OCI-M1 (cell line): ENCODE measurements at places on chromosomes 12 and 14.

DNA sequence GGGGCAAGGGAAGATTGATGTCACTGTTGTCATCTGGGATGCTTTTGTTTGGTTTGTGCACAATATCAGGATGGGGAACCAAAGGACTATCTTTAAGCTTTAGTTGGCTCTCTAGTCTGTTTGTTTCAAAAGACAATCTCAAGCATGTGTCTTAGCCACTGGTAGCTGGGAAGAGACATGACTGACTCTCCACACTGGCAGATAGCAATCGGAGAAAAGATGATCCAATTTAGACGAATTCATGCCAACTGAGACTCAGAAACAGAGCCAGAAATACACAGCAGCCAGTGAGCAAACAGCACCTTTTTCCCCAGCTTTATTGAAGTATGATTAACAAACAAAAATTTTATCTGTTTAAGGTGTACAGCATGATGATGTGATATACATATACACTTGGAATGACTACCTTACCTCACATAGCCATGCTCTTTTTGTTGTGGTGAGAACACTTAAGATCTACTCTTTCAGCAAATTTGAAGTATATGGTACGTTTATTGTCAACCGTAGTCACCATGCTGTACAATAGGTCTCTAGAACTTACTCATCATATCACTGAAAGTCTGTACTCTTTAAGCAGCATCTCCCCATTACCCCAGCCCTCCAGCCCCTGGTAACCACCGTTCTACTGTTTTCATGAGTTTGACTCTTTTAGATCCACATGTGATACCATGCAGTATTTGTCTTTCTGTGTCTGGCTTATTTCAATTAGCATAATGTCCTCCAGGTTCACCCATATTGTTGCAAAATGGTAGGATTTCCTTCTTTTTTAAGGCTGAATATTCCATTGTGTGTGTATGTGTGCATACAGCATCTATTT is 50.6 kb downstream of the DUSP16 start:
- DNase-seq: no peak

GRCh38 chr14:64187331-64187730 is 106.8 kb downstream of the ESR2 start:
- no peak for DNase-seq

- DNase-seq: no peak
Measured at GRCh38 chr12:56683-57346, 9.8 kb upstream of the IQSEC3 start.

- DNase-seq: peak; percentile 31
Measured at GRCh38 chr14:94485944-94486841, 10.2 kb upstream of the SERPINA9 start.

DNA sequence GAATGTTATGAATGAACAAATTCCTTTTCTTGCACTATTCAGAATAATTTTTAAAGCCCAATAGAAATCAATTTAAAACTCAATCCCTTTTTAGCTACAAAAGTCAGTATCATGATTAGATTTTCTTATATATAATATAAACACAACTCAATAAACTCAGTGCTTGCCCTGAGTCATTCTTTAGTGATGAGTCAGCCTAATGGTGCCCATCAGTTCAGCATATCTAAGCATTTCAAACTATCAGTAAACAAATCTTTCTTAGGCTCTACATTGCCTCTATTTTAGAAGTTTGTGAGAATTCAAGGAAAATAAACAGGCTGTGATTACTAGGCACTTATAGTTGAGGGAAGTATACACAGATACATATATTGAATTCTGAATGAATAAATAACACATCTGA is 179.6 kb downstream of the NELL2 start:
- DNase-seq: no peak

DNA sequence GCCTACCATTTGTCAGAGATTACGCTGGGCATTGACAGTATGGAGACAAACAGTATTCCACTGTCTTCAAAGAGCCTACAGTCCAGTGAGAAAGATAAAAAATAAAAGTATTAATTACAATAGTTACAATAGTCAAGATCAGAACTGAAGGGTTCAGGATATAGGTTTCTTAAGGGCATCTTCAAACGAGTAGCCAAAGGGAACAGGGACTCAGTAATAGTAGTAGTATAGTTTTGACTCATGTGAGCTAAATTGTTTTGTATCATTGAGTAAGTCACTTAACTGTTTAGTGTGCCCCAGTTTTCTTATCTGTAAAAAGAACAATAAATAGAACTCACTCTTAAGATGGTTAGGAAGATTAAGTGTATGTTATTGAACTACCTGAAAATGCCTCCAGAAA is 123.6 kb downstream of the METTL25 start:
- DNase-seq: no peak

DNA sequence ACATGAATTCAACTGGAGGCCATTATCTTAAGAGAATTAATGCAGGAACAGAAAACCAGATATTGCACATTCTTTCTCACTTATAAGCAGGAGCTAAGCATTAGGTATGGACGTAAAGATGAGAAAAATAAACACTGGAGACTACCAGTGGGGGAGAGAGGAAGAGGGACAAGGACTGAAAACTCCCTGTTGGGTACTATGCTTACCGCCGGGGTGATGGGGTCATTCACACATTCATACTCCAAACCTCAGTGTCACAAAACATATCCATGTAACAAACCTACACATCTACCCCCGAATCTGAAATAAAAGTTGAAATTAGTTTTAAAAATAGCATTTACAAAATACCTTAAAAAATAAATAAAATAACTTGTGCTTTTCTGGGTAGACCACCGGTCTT is 80.8 kb upstream of the RAP1B start:
- DNase-seq: no peak

GRCh38 chr12:77685112-77685511 is 145.6 kb upstream of the NAV3 start:
- peak; percentile 83 for DNase-seq

DNA sequence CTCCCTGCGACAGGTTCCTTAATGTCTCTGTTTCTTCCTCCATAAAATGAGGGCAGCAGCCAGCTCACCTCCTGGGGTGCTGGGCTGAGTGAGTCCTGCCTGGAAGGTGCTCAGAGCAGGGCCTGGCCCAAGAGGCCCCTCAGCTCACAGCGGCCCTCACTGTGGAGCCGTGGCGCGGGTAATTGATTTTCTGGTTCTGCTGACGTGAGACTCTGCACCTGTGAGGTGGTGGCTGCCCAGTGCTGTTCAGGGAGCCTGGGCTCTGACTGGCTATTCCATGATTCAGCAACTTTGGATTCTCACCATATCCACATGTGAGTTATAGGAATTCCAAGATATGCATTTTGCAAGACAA is 266.6 kb downstream of the ADGRD1 start:
- DNase-seq: no peak

DNA sequence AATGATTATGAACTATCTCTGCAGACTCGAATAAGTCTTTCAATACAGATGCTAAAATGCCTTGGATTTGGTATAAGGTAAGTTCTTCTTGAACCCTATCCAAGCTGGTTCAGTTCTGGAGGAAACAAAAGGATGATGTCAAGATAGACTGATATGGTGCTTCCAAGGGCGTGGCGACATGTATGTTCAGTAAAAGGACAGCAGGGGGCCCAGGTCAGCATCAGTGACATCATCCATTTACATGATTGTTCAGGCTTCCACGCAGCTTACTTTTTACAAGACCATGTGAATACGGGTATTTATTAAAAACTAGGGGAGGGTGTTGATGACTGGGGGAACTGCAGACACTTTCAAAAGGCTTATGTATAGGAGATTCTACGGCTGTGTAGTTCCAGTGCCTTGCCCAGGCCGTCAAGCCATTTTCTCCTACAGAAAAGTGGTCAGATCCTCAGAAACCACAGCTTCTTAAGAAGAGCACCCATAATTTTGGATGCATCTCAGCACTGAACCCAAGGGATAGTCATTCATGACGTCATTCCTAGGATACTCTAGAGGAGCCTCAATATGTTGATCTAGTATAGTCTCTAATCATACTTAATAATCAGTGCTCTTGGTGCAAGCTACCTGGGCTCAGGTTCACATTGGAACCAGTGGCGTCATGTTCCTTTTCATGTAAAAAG is 527.7 kb downstream of the FUT8 start:
- peak; percentile 44 for DNase-seq

DNA sequence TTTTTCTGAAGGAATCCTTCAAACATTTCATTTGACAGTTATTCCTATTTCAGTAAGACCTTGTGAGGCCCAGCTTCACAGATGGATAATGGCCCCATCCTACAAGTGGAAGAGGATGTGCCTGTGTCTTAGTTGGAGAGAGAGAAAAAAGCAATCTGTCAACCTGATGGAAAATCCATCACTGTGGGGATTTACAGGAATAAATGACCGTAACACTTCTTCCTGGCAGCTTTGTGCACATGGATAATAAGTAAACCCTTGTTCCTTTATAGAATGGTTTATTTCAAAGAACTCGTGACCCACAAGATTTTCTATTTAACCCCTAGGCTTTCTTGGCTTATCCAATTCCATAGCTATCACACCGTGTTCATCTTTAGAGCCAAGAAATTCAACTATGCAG is 121.4 kb upstream of the PCED1B start:
- DNase-seq: no peak

DNA sequence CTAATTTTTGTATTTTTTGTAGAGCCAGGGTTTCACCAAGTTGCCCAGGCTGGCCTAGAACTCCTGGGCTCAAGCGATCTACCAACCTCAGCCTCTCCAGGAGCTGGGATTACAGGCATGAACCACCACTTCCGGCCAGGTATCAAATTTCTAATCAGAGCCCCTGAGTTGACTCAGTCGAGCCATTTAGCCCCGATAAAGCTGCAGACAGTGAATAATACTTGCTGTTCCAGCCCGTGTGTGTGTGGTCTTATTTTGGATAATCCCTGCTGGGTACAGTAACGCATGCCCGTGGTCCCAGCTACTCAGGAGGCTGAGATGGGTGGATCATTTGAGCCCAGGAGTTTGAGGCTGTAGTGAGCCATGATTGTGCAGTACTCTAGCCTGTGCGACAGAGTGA is 57.0 kb downstream of the TEAD4 start:
- DNase-seq: no peak

GRCh38 chr12:102631274-102631673 is 150.9 kb upstream of the IGF1 start:
- DNase-seq: no peak

DNA sequence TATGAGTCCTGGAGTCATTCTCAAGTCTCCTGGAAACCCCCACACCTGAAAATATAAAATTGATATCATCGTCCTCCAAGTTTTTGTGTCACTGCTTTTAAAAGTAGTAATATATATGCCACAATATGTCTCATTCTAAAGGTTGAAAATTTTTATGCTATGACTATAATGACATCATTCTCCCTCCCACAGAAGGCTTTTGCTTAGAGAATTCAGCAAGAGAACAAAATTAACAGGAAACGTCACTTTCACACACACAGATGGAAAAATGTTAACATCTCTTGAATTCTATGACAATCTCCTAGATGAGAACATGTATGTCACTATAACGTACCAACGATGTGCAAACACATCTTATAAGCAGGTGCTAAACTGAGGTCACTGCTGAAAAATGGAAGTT is 498.3 kb downstream of the FOXG1 start:
- DNase-seq: no peak

DNA sequence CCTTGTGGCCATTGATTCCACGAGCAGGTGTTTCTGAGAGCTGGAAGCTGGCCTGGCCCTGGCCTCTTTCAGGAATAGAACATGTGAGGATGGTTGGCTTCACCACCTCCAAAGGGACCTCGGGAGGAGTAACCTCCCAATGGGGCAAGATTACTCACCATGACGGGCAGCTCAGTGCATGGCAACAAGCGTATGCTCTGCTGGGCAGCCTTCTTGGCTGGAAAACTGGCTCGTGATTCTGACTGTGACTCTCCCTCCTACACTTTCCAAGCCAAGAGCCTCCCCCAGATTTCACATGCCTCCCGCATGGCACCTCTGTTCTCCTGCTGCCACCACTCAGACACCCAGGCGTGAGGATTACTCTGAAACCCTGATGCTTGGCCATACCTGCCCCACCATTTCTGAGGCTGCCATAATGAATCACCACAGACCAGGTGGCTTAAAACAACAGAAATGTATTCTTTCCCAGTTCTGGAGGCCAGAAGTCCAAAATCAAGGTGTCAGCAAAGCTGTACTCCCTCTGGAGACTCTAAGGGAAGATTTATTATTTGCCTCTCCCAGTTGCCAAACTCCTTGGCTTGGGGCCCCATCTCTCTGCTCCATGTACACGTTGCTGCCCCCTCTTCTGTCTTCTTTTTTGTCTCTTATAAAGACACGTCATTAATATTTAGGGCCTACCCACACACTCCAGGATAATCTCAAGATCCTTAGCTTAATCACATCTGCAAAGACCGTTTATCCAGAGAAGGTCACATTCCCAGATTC is 215.9 kb downstream of the CHST11 start:
- no peak for DNase-seq

GRCh38 chr12:82826505-82826904 is 139.8 kb downstream of the TMTC2 start:
- no peak for DNase-seq

GRCh38 chr12:38664661-38665269 is 240.6 kb downstream of the CPNE8 start:
- DNase-seq: peak; percentile 73

GRCh38 chr14:56795284-56795622 is 15.0 kb downstream of the OTX2 start:
- no peak for DNase-seq

DNA sequence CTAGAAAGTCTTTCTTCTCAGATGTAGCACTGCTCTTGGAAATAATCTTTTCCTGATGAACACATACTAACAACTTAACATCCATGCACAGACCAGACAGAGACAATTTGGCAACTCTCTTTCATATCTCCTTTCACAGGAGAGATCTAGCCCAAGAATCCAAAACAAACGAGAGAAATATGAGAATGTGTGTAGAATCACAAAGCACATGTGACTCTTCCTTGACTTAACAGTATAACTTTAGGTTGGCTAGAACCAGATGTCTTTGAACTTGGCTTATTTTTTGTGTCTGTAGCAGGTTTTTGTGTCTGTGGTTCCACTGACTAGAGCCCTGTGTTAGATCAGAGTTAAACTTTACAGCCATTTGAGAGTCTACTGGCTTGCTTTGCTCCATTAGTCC is 114.2 kb downstream of the STXBP6 start:
- DNase-seq: no peak

GRCh38 chr14:100159094-100159864 is at the start of gene DEGS2:
TSS of gene DEGS2 (minus strand) at chr14:100159645. CDS start at chr14:100159587, 58 bp downstream.
- DNase-seq: no peak

GRCh38 chr12:124002021-124002644 is 29.1 kb downstream of the ZNF664 start:
- DNase-seq: peak; percentile 66

GRCh38 chr12:127360580-127360979 is 906.4 kb upstream of the TMEM132C start:
- DNase-seq: no peak

GRCh38 chr12:99609455-99610181 is 37.9 kb upstream of the GARIN6 start:
- DNase-seq: no peak

DNA sequence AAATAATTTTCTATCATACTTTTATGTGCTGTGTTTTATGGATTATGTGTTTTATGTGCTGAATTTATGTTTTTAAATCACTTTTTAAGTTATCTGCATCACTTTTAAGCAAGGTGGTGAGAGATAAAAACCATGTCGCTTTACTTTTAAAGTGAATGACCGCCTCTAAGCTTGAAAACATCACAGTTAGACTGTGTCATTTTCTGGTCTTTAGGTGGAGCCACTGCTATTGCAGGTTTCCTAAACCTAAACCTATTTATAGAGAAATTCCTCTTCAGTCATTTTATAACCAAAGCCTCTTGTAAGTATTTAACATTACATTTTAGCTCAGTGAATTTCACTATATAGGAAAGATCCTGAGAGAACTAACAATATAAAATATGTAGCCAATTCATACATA is 21.0 kb upstream of the MDM2 start:
- peak; percentile 44 for DNase-seq
